HFFc6 (cell line): ENCODE measurements at places on chromosomes 13 and 19.

GRCh38 chr13:97020689-97021240 is 26.5 kb upstream of the OXGR1 start:
- no peak for DNase-seq

GRCh38 chr13:49585220-49586157 is at the start of gene RCBTB1:
Gene RCBTB1, minus strand, starts transcription at chr13:49585558. Its CDS starts 18,279 bp downstream, at chr13:49567279.
- no peak for DNase-seq

DNA sequence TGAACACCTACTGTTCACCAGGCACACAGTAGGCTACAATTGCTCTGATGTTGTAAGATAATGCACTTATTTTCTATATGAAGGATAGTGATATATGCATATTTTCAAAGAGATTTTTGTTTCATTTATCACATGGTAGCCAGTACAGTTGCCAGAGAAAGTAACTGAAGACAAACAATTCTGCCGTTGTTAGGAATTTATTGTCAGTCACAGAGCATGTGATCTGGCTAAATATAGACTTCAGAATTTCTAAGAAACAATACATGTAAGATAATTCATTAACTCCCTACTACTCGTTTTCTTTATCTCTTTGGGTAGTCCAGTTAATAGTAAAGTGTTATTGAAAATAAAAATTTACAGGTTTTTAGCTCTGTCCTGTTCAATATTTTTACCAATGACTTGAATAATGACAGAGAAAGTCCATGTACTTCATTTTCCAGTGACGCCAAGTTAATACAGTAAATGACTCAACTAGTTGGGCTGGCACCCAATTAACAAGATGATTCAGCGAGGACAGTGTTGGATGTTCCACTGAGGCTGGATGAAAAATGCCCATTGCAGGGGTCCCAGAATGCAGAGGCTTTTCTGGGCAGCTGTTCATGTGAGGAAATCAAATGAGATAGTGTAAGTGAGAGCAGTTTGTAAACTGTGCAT is 35.6 kb downstream of the GJA3 start:
- peak; percentile 50 for DNase-seq

DNA sequence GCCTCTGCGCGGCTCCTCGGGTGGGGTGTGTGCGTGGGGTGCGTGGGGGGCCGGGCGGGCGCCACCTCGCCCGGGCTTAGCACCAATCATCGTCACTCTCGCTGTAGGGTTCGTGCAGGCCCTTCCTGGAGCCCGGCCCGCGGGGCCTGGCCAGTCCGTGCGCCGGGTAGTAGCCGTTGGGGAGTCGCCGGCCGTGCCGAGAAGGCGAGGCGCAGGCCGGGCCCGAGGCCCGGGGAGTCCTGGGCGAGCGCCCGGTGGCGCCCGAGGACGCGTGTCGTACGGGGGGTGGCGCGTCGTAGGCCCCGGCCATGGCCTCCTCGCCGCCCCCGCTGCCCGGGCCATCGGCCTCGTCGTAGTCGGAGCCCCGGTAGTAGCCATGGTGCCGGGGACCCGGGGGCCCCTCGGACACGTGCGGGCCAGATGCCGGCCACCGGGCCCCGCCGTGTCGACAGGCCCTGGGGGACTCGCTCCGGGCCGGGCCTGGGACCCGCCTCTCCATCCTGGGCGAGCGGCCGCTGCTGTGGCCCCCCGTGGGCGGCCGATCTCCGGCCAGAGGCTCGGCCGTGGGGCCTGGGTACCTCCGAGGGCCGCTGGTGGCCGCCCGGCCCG is 57.1 kb downstream of the IER2 start:
- DNase-seq: no peak

GRCh38 chr13:40384976-40385857 is 281.2 kb downstream of the FOXO1 start:
- DNase-seq: no peak

GRCh38 chr13:66689628-66690027 is 540.5 kb downstream of the PCDH9 start:
- DNase-seq: peak; percentile 12

GRCh38 chr13:77042566-77043177 is 15.7 kb upstream of the FBXL3 start:
- no peak for DNase-seq

GRCh38 chr13:79361299-79361698 is 44.8 kb downstream of the RBM26 start:
- no peak for DNase-seq

- no peak for DNase-seq
Observed at GRCh38 chr13:110352735-110353134, 45.7 kb downstream of the COL4A2 start.

DNA sequence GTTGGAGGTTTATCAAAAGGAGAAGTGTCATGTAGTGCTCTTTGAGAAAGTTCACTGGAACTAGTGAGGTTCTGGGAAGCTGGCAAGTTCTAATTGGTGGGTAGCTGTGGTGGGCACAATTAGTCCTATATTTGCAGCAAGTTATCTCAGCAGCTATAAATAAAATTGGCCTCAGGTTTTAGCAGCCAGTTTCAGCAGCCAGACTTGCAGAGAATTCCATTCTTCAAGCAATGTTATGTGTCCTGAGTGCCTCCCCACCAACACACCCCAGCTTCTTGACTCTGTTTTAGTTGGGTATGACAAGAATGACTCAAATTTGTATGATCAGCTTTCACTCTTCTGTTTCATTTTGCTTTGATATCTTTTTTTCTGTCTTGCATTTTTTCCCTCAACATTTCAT is 4.7 kb downstream of the IFT88 start:
- DNase-seq: no peak

GRCh38 chr13:36918246-36919131 is 1.5 kb downstream of the SMAD9 start:
- peak; percentile 20 for DNase-seq

DNA sequence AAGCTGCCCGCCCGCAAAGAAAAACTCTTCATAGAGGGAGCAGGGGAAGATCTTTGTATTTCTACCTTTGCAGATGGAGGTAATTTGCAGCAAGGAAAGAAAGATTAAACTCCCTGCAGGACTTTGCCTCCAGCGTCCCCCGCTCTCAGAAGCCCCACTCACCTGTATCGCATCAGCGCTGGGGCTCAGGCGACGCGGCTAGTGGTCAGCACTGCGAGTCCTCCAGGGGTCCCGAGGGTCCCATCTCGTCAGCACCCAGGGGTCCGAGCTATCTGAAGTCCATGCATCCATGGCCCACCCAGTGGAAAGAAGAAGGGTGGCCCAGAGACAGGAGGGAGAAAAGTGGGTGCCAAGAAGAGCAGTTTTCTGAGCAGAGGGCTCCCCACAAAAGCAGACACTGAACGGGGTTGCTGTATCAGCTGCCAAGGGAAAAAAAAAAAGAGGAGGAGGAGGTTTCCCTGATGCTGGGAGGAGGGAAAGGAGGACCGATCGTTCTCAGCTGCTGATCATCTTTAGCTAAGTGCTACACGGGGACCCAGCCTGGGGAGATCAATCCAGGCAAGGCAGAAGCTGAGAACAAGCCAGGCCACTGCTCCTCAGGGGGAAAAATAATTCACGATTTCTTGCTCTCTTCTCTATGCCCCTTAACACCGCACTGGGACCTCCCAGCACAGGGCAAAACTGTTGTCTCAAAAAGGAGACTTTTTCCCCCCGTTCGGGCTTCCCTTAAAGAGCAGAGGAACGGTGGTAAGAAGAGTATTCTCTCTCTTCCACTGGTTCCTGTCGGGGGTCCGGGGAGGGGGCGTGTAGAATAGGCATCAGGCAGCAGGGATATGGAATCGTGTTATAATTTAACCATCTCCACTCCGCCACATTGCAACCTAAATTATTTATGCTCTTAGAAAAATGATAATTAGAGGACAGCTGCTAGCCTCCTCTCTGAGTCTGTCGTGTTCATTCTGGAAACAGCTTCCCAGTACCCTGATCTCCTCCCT is 117.7 kb upstream of the CACNA1A start:
- DNase-seq: no peak

GRCh38 chr13:23673354-23673753 is 103.1 kb downstream of the TNFRSF19 start:
- peak; percentile 89 for DNase-seq
